ENCODE measurements at places on chromosomes 16 and 17.

- peak; percentile 85 for ATAC-seq
These were observed 11.2 kb upstream of the CEP20 start for GRCh38 chr16:15899538-15900100.

GRCh38 chr17:10053782-10054540, 144.4 kb downstream of the GAS7 start:
- ATAC-seq, result no peak

DNA sequence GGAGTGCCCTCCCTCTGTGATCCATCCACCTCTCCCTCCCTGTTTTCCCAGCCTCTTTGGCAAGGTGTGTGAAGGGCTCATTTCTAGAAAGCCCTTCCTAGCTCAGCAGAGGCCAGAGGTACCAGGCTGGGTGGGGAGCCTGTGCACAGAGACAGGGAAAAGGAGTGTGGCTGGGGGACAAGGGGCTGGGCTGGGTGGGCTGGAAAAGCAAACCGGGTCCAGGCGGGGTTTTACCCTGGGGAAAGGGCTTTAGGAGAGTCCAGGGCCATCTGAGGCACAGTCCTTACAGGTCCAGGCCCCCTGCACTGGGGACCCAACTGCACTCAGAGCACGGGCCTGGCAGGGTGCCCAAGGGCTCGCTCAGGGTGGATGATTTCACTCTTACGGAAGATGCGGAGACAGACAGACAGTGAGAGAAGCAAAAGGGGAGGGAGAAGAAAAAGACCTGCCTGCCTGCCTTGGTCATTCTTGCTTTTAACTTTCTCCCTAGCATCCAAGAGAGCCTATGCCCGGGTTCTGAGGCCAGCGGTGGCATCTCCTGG, 7.0 kb downstream of the CRHR1 start:
- no peak for ATAC-seq

DNA sequence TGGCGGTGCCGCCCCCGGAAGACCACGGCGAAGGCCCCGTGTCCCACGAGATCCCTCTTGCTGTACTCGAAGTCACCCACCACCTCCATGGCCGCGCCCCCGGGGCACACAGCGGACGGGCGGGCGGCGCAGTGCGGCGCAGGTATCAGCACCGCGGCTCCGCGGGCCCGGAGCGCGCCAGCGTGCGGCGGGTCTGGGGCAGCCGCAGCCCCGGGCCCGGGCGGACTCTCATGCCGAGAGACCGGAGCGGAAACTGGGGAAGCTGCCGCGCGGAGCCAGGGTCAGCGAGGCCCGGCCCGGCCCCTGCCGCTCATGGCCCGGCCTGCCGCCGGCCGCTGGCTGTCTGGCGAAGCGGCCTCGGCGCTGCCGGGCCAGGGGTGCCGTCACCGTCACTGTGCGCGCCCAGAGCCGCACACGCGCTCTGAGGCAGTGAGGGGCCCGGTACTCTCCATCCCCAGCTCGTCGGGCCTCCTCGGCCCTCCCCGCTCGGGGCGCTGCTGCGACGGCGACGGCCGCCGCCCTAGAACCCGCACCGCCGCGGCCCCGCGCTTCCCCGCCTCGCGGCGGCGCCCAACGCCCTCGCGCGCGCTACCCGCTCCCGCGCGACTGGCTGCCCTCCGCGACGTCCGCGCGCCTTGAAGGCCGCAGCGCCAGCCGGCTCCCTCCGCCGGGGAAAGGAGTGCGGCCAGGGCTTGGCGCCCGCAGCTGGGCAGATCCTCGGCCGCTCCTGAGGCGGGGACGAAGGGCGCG, at the start of gene ULK2:
ULK2 (minus strand) TSS at position 608 of the 750 bp plus-strand sequence; CDS start at position 89, 519 bp downstream.
- peak; percentile 80 for ATAC-seq

DNA sequence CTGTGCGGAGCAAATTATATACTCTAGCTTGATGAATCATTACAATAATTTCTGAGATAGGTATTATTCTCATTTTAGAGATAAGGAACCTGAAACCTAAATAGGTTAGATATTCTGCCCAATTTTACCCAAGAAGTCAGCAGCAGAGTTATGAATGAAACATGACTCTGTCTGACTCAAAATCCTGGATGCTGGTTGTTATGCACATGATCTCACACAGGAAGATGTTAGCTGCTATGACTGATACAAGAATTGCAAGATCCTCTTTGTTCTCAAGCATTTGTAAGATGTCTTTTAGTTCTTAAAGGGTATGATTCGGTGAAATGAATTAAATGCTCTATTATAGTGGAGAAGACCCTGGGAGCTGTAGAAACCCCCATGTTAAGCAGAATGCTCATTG, 447.8 kb downstream of the KIF2B start:
- no peak for ATAC-seq

DNA sequence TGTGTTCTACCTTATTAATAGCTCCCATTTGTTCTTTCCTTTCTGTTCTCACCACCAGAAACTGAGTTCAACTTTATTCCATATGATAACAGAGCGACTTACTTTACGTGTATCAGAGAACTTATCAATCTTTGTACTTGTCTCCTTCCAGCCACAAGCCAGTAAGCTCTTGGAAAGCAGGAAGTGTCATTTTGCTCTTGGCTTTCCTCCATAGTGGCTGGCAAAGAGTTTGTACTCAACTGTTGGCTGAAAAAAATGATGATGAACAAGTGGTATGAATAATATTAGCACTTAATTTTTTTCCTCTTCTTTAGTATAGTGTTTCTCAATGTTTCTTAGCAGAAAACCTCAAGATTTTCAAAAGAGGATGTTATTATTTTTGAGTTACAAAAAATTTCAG, 182.4 kb upstream of the TOM1L1 start:
- no peak for ATAC-seq

DNA sequence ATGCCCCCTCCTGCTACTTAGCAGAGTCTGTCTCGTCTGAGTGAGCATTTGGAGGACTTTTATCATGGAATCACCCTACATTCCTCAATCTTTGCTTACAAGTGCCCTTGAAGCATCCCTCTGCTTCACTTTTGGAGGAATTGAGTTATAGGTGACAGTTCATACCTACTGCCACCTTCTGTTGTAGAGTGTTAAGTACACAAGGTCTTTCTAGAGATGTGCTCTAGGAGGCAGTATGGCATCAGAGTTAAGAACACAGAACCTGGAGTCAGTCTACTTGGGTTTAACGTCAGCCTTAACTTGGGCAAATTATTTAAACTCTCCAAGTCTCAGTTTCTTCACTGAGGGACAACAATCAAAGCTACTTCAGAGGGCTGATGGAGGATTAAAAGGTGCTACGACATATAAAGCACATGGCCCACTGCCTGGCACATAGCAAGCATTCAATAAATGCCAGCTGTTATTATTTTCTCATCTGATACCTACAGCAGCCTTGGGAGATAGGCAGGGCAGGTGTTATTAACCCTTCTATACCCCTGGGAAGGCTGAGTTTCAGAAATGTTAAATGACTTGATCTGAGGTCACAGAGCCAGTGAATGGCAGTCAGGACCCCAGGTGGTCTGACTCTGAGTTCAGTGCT, 62.2 kb downstream of the UTP18 start:
- ATAC-seq, result peak; percentile 83

- ATAC-seq, result no peak
These were observed 1.3 kb downstream of the TTYH2 start for GRCh38 chr17:74214484-74215341.

DNA sequence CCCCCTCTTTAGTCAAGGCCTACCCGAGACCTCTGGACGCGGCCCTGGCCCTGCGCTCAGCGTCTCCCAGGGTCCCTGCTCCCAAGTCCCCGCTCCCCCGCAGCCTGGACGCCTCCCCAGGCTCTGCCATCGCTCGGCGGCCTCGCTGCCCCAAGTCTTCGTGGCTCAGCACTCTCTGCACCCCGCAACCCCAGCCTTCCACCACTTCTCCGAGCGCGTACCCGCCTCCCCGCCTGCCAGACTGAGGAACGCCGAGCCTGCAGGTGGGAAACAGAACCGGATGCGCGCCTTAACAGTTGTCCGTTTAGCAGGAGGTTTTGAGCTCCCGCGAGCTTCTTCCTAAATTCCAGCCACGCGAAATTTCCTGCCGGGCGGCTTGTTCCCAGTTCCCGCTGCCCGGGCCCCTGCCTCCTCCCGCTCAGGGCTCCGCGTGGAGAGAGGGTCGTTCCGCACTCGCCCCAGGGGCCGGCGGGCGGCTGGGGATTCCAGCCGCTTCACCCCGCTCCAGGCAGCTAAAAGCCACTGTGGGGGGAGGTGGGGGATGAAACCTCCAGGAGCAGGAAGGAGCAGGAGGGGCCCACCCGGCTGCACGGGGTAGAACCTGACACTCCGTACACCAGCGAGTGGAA, 87.7 kb downstream of the KCNJ12 start:
- no peak for ATAC-seq

GRCh38 chr17:38943607-38944006, 18.2 kb downstream of the LASP1NB start:
- ATAC-seq, result no peak

DNA sequence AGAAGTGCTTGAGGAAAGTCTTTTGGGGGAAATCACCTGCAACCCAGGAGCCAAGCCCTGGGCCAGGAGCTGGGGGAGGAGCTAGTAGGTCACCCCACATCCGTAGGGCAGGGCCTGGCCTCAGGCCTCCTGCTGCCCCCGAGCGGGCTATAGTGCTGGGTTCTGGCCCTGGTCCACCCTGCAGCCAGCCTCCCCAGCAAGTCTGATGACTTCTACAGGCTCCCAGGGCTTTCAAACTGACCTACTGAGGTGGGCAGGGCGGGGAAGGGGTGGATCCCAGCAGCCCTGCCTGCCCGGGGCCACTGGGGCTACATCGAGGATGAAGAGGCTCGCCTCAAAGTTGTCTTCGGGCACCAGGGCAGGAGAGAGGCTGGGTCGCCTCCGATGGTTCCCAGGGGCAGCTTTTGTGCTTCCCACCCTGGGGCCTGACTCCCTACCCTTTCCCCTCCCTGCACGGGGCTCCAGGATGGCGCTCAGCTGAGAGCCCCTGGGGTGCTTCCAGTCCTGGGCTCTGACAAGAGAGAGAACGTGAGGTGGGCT, 5.0 kb downstream of the CENPX start:
- no peak for ATAC-seq

DNA sequence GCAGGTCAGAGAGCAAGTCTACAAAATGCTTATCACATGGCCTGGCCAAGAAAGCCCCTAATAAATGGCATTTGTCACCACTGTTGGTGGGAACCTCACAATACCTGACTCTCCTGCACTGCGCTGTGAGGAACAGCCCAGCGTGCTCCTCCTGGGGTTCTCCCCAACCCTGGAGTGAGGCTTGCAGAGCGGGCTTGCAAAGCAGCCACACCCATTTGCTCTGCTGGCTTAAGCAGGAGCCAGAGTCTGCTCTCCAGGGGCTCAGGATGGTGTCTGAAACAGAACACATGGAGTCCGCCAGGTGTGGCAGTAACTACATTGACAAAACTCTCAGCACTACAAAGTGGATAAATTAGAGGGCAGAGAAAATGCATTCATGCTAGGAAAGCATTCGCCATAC, 331.0 kb upstream of the CCL2 start:
- ATAC-seq, result no peak

DNA sequence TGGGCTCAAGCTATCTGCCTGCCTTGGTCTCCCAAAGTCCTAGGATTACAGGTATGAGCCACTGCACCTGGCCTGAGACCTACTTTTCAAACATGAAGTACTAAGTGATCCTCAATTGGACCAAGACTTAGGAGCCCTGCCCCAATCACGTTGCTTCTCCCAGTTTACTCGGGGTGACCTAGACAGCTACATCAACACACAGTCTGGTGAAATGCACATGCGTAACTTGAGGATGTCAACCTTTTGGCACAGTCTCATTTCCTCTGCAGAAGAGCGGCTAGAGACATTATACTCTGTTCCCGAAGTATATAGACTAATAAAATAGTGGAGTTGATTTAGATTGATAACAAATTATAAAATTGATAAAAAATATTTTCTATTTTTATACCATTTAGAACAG, 17.1 kb downstream of the FTO start:
- ATAC-seq, result no peak

GRCh38 chr17:78256707-78257591, 25.5 kb downstream of the TMEM235 start:
- ATAC-seq, result no peak

GRCh38 chr16:23509782-23510163, 521 bp downstream of the GGA2 start:
- ATAC-seq, result peak; percentile 59

- ATAC-seq, result no peak
These were observed 312.2 kb upstream of the GOT2 start for GRCh38 chr16:59046335-59046734.

DNA sequence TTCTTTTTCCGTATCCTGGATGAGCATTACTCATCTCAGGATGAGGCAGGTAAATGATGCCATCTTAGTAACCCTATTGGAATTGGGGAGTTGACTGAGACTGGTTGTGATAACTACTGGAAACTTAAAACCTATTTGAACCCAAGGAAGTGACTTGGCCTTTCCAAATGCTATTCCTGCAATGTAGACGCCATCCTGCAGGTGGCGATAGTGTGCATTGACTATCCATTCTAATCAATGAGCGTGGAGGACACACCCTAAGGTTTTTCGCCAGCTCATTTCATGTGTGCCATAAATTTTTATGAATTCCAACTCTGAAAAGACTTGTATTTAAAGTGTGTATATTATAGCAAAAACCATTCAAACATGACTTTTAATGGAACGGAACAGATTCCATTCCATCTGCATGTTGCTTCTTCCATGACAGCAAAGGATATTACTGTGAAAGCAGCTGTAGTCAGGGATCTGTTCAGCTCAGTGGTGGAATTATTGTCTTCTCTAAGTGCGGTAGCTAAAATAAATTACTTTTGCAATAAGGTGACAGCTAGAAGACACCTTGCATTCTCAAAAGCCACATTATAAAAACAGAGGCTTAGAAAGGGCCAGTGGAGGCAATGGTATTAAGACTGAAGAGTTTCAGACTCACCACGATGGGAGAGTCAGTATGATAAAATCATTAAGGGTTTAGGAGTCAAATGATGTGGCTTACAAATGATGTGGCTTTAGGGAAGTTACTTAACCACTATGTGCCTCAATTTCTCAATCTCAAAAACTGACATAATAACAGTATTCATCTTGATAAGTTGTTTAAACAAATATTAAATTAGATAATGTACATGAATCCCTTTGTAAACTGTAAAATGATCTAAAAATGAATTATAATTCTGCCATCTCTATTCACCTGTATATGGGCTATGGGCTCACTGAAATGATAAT, 55.5 kb downstream of the SYT17 start:
- ATAC-seq, result no peak

GRCh38 chr17:41519501-41520224, 973 bp upstream of the KRT15 start:
- no peak for ATAC-seq

DNA sequence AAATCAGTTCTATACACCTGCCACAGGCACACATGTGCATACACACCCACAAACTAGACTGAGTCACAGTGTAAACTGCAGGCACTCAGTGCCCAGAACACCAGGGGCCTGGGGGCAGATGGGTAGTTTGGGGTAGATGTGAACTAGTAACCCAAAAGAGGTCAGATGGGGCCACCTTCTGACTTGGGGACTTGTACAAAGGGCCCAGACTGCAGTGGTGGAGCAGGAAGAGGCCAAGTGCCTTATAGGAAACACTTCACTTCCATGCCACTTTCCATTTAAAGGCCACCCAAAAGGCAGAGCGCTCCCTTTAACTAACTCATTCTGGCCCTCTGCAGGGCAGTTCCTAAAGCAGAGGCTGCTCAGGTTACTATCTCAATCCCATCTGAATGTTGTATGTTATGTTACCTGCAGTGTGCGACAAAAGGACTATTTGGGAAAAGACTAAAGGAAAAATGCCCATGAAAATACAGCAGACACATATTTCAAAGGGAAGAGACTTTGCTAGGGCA, 27.8 kb upstream of the ERN1 start:
- ATAC-seq, result no peak

- no peak for ATAC-seq
These were observed 479.1 kb downstream of the SOX9 start for GRCh38 chr17:72599891-72600290.

Data from SK-N-SH treated with all-trans-retinoic acid at 6 μM for 48 hours (cell line).